Suppressor macrophage treated with lipopolysaccharide for 4 hours (primary cell): ENCODE measurements at places on chromosomes 1 and 21.

GRCh38 chr1:198588845-198589244 lies 48.4 kb upstream of the ATP6V1G3 start:
- DNase-seq: no peak

DNA sequence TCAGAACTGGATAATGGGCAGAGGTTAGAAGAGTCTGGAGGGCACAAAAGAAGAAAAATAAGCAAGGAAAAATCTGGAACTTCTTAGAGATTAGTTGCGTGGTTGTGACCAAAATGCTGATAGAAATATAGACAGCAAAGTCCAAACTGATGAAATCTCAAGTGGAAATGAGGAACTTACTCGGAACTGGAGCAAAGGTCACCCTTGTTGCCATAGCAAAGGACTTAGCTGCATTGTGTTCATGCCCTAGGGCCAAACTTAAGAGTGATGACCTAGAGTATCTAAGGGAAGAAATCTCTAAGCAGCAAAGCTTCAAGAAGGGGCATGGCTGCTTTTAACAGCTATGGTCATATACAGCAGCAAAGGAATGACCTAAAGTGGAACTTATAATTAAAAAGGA lies 180.0 kb downstream of the TTLL7 start:
- DNase-seq: peak; percentile 83

DNA sequence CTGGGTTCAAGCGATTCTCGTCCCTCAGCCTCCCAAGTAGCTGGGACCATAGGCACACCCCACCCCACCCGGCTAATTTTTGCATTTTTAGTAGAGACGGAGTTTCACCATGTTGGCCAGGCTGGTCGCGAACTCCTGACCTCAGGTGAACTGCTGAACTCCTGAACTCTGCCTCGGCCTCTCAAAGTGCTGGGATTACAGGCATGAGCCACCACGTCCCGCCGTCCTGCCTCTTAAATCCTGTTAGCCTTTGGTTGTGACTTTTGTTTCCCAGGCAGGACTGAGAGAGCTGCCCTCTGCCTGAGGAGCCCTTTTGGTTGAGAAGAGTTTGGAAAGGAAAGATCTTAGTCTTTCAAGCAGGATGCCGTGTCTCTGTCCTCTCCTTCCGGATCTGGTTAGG lies 59.3 kb upstream of the C1orf174 start:
- no peak for DNase-seq

DNA sequence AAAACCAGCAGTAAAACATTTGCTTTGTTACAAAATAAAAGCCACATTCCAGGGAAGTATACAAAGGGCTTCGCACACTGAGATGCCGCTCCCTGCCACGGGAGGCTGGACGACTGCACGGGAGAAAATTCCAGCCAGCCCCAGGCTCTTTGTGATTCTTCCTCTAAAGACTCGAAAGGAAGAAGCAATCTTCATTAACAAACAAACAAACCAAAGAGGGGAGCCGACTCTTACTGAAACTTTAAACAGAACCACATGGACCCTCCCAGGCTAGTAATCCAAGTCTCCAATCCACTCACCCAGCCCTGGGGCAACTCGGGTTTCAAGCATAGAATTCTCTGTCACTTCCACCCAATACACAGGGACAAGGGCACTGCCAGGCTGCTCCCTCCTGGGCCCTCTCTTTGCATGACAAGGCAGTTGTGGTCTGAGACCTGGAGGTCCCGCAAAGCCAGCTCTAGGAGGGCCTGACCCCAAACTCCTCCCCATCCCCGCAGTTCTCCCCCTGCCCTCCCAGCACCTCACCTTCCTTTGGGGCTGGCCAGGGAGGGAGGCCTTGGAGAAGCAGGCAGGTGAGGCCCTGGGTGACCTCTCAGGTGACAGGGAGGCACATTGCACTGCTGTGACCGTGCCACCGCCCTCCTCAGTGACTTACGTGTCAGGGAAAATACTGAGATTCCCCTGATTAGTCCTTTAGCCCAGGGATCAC lies 26.6 kb upstream of the COL18A1 start:
- DNase-seq: no peak

DNA sequence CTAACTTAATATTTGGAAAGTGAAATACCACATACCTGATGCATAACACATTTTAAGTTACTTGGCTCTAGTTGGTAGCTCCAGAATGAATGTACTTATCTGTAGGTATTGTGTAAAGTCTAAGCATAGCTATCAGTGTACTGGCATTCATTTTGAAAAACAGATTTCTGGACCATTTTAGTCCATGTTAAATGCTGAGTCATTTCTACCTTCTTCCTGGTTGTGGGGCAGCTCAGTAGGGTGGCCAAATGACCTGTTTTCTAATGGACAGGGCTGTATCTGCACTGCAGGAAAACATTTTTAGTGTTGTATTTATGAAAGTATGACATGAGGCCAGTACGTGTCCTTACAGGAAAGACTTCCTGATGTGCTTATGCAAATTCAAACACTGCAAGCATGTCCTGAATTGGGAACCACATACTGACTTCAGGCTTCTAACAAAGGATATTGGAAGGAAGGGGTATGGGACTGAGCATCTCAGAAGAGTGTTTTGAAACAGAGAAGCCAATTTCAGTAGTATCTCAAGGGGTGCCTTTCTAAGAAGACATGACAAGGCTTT lies 300.3 kb upstream of the B3GALT2 start:
- DNase-seq: no peak

DNA sequence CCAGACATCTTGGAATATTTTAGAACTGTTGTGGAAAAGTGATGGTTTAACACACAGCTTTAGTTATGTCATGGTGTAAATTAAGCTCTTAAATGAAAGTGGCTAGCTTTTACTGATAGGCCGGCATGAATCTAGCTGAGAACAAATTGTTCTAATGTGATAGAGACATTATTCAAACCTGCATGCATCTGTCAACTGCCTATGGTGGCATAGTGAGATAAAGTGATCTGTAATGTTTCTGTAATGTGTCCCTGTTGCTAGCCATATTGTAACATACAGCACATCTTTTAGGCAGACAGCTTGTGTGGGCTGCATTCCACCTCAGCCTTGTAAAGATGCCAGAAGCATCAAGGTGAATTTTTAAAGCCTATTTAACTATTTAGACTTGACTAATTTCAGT lies 16.0 kb downstream of the LRIG2 start:
- no peak for DNase-seq

GRCh38 chr1:156461781-156462647 lies 38.6 kb downstream of the MEF2D start:
- no peak for DNase-seq

- no peak for DNase-seq
Measured at GRCh38 chr1:223775711-223776074, 63.4 kb downstream of the CAPN2 start.

DNA sequence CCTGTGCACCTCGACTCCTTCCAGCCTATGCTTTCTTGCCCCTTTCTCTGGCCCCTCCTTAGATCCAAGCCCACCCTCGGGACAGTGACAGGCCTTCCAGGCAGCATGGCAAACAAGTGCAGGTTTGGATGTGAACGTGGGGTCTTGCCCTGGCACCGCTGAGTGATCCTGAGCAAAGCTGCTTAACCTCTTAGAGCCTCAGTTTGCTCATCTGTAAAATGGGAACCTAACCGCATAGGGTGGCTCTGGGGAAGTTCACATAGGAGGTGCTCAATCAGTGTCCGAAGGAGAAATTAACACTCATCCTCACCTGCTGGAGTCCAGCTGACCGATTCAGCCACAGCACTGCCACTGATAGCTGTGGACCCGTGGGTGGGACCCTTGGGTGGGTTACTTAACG lies 7.2 kb downstream of the MFAP2 start:
- no peak for DNase-seq

- DNase-seq: peak; percentile 96
Measured at GRCh38 chr1:36397378-36398230, at the start of gene LSM10. TSS of gene LSM10 (minus strand) at chr1:36397908. CDS start at chr1:36394129, 3,779 bp downstream.

DNA sequence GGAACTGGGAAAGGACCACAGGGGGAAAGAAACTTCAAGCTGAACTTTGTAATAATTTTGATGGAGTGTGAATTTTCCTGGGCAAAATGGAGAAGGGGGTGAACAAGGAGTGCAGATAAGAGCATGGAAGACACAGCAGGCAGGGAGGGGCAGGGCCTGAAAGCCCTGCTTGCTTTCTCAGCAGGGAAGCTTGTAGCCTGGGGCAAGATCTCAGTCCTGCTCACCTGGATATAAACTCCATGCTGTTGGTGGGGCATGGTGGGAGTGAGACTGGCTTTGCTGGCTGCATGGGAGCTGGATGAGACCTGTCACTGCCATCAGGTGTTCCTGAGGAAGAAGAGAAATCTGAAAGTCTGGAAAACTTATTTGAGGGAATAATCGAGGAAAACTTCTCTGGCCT lies 58.7 kb upstream of the RC3H1 start:
- no peak for DNase-seq

- peak; percentile 90 for DNase-seq
Measured at GRCh38 chr1:41728403-41729202, 190.1 kb downstream of the HIVEP3 start.

- peak; percentile 52 for DNase-seq
Measured at GRCh38 chr1:97252076-97252475, 530.5 kb downstream of the PTBP2 start.

DNA sequence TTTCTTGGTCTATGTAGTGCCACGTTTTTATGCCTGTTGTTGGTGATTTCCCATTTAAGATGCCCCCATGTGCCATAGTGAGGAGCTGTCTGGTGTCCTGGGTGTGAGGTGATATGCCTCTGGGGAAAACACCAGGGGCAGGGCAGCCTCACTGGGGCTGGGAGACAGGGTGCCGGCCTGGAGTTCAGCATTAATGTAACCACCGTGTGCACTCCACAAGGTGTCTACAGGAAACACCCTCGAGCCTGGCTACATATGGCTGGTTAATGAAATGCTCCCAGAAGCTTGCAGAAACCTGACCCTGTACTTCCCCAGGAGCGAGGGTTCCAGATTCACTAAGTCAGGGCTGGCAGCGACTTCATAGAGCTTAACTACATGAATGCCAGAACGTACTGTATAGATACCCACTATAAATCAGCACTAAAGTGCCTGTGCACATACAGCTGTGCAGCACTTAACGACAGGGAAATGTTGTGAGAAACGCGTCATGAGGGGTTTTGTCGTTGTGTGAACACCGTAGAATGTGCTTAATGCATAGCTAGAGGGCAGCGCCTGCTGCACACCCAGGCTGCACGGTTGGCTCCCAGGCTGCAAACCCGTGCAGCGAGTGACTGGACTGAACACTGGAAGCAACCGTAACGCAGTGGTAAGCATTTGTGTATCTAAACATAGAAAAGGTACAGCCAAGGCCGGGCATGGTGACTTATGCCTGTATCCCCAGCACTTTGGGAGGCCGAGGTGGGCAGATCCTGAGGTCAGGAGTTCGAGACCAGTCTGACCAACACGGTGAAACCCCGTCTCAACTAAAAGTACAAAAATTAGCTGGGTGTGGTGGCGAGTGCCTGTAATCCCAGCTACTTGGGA lies 10.4 kb downstream of the TFF2 start:
- no peak for DNase-seq

- DNase-seq: no peak
Measured at GRCh38 chr1:55939866-55940265, 639.5 kb downstream of the PLPP3 start.

DNA sequence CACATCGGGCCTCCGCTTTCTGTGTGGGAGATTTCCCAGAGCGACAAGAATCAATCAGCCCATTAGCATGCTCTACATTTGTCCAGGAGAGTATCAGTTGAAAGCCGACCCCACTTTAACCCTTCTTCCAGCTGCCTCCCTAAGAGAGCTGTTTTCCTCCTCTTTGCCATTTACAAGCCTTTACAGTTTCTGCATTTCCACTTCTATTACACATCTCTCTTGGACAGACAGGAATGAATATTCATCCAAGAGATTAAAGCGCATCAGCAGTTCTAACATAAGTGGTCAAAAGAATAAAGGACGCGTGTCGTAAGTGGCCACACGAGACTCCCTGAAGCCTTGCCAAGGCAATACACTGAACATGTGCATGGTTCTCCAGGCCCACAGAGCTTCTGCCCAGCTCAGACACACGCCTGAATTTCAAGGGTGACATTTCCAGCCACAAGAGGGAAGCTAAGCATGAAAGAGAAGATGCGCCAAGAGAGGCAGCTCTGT lies 47.3 kb downstream of the FAM78B start:
- no peak for DNase-seq

DNA sequence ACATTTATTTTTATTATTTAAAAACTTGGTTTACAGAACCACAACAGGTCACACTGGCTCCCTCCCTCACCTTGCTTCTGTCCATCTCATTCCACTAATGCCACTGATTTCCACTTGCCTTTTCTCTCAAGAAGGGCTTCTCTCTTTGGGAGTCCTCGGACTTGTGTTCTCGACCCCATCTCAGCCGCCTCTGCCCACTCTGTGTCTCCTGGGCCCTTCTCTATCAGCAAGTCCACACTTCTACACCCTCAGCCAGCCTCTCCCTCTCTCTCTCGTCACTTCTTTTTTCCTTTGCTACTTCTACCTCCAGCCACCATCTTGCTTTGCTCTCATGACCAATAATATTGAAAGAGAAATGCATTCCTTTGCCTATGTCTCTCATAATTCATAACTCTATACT lies 129.4 kb downstream of the HMGB4 start:
- no peak for DNase-seq

DNA sequence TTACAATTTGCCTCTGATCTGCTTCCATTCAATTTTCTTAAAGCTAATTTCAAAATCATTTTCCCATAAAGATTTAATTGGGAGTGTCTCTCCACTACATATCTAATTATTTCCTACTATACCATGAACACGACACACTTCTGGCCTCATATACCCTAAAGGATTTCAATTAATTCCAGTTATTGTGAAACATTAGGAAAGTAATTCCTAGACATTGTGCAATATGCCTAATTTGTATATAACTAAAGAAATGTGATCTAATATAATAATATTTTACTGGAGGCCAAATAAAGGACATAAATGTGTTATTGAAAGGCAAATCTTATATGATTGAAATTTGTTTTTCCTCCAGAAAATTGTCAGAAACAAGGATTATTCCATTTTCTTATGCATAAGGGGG lies 727.2 kb upstream of the ADGRL2 start:
- no peak for DNase-seq

- DNase-seq: peak; percentile 69
Measured at GRCh38 chr1:8712413-8713231, 104.8 kb downstream of the RERE start.

- DNase-seq: no peak
Measured at GRCh38 chr1:101379950-101380349, 143.1 kb downstream of the S1PR1 start.

GRCh38 chr1:35175098-35175576 lies 17.8 kb downstream of the SFPQ start:
- DNase-seq: no peak

DNA sequence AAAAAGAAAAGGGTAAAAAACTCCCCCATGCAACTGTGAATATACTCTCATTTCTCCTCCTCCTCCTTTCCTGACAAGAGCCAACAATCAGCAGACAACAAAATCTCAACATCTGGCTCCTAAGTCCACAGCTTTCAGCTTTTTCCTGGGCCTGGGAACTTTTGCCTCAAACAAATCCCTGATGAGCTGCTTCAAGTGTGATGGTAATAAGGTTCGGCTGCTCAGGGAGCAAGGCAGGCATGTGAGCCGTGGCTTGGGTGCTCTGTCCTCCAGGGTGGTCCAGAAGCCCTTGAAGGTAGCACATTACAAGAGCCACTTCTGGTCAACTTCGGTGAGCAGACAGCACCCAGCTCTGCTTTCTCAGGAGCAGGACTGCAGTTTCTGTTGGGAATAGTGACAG lies 46.3 kb downstream of the ITPKB start:
- DNase-seq: no peak
